ENCODE measurements at places on chromosomes 1 and 21.

DNA sequence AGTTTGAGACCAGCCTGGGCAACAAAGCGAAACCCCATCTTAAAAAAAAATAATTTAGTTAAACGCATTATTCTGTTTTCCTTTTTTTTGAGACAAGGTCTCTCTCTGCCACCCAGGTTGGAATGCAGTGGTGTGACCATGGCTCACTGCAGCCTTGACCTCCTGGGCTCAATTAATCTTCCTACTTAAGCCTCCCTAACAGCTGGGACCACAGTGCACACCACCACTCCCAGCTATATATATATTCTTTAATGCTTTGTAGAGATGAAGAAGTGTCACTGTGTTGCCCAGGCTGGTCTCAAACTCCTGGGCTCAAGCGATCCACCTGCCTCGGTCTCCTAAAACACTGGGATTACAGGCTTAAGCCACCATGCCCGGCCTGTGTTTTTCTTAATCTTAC is 7.7 kb upstream of the KLF17 start:
- DNase-seq, result no peak

DNA sequence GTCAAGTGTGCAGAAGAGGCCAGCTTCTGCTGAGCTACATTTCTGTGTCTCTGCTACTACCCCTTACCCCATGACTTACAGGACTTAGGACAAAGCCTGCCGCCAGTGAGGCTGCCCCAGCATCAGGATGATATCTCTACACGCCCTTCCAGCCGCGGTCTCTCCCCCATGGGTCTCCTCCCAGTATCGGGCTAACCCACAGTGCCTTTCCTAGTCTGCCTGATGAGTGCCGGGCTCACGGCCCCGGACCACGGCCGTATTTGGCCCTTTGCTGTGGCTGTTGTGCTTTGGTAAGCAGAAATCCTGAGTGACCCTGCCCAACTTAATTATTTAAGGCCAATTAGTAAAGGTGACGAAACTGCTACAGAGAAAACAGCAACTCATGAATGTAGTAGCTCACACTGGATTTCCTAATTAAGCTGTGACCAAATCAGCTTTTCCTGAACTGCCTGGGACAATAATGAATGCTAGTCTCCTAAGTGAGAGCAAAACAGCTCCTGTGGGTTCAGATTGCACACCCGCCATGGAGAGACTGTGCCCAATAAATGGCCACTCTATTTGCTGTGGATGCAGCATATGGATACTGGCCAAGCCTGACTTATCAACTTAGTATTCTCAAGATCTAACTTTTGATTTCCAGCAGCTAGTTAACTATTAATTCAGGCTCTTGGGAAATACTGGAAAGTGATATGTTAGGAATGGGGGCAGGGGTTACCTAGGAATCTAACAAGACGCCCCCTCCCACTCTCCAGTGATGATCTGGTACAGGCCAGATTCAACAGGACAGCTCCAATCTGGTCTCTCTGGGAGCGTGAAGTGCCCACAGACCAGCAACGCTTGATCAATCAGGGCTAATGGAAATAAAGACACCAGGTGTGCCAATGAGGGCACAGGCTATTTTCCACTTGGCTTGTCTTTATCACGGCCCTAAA is 123.3 kb upstream of the IFFO2 start:
- DNase-seq, result no peak

- no peak for DNase-seq
Measured at GRCh38 chr1:41696381-41696780, 211.9 kb upstream of the EDN2 start.

GRCh38 chr21:40567501-40567900 is 279.5 kb downstream of the DSCAM start:
- no peak for DNase-seq

All from posterior cingulate gyrus (tissue), 11 donors.